Neural progenitor cell (in vitro differentiated cells): ENCODE measurements at places on chromosomes 5 and 9. TPM values are rescaled to one million over a fixed set of nuclear protein-coding genes. Genes with fewer than 3 reads are reported as not detected.

The EIF4EBP3 gene
- total RNA-seq, result 0.53 and 1.1 TPM in 2 replicates

The NUTM2F gene
- 0.22 TPM in 1 of 2 replicates, not detected in the other for total RNA-seq

The ARSI gene
- total RNA-seq, result 4.2 and 13.1 TPM in 2 replicates

The PCDHB15 gene
- 7.8 and 9.4 TPM in 2 replicates for total RNA-seq

The CXCL14 gene
- total RNA-seq, result 0.45 TPM in 1 of 2 replicates, not detected in the other

DNA sequence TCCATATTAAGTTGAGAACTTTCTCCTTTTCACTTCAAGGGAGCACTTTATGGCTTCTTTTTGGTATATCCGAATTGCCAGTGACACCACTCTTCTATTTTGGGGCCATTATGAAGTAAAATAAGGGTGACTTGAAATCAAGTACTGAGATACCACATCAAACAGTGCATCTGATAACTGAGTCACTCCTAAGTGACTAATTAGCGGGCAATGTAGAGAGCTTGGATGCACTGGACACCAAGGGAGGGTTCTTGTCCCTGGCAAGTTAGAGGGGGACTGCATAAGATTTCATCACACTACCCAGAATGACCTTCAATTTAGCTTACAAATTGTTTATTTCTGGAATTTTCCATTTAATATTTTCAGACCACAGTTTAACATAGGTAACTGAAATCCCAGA lies 813.9 kb upstream of the CDH10 start:
- no peaks in the 10 kb centered on the region for H3K27me3 ChIP-seq
- DNase-seq, result no peak
- H3K36me3 ChIP-seq, result no peaks in the 10 kb centered on the region
- no peak overlapping the region for H3K27ac ChIP-seq
- no peak overlapping the region for H3K4me3 ChIP-seq

DNA sequence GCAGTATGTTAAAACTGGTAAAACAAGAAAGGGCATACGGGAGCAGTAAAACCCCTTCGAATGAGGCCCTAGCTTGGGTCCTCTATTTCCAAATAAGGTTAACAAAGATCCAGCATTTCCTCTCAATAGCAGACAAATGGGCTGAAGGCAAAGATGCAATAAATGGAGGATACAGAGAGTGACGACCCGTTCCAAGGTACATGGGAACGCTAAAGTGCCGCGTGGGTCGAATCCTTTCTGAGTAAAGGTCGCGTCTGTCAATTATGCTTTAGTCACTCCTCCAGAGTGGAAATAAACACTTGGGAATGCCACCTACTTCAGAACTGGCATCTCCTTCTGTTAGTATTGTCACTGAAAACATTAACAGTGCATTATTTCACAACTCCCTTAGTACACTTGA lies 24.7 kb downstream of the ARL15 start:
- peaks cover 14% of the 10 kb centered on the region for H3K4me1 ChIP-seq
- no peak overlapping the region for H3K27ac ChIP-seq
- no peaks in the 10 kb centered on the region for H3K27me3 ChIP-seq
- H3K36me3 ChIP-seq, result no peaks in the 10 kb centered on the region
- no peak overlapping the region for H3K4me3 ChIP-seq

DNA sequence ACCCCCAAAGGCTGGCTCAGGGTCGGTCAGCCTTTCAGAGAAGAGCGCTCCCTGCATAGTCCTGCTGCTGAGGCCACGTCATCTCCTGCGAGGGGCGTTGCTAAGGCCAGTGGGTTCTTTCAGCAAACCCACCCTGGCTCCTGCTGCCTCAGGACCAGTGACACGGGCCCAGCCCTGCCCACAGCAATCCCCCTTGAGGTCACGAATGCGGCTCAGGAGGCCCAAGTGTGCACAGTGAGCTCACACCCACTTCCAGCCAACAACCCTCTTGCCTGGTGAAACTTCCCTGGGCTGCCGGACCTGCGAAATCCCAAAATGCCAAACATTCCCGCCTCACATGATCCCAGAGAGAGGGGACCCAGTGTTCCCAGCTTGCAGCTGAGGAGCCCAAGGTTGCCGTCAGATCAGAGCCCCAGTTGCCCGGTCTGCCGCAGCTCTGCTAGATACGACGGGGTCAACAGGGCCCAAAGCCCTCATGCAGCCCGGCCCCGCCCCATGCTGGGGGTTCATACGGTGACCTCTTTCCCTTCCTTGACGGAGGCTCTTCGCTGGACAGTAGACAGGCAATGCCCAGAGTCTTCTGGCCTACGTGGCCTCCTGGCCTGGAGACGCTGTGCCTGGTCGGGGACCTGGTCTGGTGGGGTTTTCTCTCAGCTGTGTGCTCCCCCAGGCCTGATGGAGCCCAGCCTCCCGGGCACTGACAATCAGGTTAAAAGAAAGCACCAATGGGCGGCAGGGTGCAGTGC lies 116.4 kb upstream of the COL5A1 start:
- H3K36me3 ChIP-seq, result no peaks in the 10 kb centered on the region
- H3K27me3 ChIP-seq, result no peaks in the 10 kb centered on the region
- DNase-seq, result no peak
- no peak overlapping the region for H3K27ac ChIP-seq

DNA sequence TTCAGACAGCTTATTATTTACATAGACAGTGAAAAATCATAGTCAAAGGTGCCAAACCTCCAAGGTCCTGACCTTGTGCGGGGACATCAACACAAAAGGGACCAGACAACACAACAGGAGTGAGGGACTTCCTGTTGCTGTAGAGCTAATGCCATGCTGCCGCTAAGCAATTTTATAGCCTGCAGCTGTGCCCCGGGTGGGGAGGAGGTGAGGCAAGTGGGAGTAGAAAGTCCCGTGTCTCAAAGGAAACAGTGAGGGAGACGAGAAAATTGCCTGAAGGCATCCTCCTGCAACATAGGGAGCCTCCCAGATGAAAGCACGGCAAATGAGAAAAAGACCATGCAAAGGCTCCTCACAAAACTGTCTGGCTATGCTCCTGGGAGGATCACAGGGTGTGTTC lies 58.8 kb downstream of the CAAP1 start:
- H3K27me3 ChIP-seq, result no peaks in the 10 kb centered on the region
- H3K4me3 ChIP-seq, result no peak overlapping the region
- H3K27ac ChIP-seq, result no peak overlapping the region

DNA sequence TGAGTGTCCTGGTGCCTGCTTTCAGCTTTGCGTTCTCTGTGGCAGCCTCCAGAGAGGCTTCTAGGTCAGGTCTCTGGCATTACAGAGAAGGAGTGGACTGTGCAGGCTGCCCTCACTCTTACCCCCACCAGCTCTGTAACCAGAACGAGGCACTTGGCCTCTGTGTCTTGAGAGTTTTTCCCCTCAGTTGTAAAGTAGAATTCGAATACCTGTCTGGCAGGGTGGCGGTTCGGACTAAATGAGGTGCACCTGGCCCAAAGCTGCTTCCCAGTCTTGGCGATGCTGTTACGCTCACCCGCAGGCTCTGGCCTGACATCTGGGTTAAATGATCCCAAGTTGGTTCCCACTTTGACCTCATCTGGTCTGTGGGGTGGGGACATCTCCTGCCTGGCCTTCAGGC lies 40.1 kb downstream of the FAM78A start:
- no peaks in the 10 kb centered on the region for H3K27me3 ChIP-seq
- no peak overlapping the region for H3K4me3 ChIP-seq
- no peak for DNase-seq
- H3K27ac ChIP-seq, result no peak overlapping the region

DNA sequence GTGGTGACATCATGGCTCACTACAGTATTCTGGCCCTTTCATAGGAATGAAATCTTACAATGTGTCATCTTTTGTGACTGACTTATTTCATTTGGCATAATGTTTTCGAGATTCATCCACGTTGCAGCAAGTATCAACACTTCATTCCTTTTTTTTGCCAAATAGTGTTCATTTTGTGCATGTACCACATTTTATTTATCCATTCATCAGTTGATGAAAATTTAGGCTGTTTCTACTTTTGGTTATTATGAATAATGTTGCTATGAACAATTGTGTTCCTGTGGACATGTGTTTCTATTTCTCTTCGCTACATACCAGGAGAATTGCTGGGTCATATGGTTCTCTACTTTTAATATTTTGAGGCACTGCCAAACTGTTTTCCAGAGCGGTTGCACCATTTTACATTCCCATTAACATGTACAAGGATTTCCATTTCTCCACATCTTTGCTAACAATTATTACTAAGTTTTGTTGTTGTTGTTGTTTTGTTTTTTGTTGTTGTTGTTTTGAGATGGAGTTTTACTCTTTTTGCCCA lies 43.5 kb downstream of the RMI1 start:
- no peak overlapping the region for H3K27ac ChIP-seq
- no peaks in the 10 kb centered on the region for H3K4me1 ChIP-seq
- DNase-seq, result no peak
- H3K27me3 ChIP-seq, result no peaks in the 10 kb centered on the region
- H3K36me3 ChIP-seq, result no peaks in the 10 kb centered on the region

GRCh38 chr9:16031971-16032370 lies 479.1 kb downstream of the CCDC171 start:
- H3K27ac ChIP-seq, result no peak overlapping the region
- H3K27me3 ChIP-seq, result no peaks in the 10 kb centered on the region
- no peaks in the 10 kb centered on the region for H3K36me3 ChIP-seq
- no peaks in the 10 kb centered on the region for H3K4me1 ChIP-seq
- DNase-seq, result no peak
- no peak overlapping the region for H3K4me3 ChIP-seq
